ENCODE measurements at places on chromosomes 11 and 22.

GRCh38 chr11:102448869-102449224 lies 3.7 kb downstream of the TMEM123 start:
- peak; percentile 31 for DNase-seq

DNA sequence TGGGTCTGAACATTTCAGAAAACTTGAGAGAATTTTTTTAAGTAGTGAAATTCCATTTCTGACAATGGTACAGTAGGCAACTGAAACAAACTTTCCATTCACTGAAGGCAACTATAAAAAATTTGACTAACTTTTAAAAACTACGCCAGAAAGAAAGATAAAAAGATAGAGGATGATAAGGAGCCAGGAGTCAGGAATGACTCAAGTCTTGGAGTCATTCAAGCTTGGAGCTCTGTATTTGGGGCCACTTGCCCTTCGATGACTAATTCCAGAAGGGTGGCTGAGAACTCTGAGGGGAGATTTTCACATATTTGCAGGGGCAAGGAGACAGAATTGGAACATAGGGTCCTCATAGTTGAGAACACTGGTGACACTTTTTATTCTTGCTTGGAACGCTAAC lies 1083.2 kb upstream of the CNTN5 start:
- DNase-seq: no peak

- peak; percentile 57 for DNase-seq
Measured at GRCh38 chr22:46070803-46071450, 79.4 kb upstream of the PPARA start.

GRCh38 chr22:35102663-35103062 lies 36.7 kb downstream of the ISX start:
- no peak for DNase-seq

- no peak for DNase-seq
Measured at GRCh38 chr11:67352546-67353316, 615 bp downstream of the POLD4 start.

DNA sequence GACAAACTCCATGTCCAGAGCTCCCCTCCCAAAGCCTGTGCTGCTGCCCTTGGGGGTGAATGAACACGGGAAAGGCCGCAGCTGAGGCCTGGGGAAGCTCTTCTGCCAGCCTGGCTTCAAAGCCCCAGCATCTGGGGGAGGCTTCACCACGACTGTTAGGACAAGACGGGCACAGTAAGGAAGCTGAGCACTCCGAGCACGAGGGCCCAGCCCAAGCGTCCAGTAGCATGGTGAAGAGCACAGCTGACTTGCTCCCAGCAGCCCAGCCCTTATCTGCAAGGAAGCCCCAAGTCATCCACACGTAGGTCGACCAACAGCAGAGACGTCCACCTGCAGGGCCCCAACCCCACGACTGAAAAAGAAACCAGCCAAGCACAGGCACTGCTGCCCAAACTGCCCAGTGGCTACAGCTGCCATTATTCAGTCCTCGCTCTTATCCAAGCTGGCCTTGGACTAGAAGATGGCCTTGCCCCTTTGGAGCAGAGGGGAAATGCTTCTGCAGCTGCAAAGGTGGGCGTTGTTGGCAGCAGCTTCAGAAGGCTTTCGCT lies 62.5 kb downstream of the SHANK2 start:
- no peak for DNase-seq

DNA sequence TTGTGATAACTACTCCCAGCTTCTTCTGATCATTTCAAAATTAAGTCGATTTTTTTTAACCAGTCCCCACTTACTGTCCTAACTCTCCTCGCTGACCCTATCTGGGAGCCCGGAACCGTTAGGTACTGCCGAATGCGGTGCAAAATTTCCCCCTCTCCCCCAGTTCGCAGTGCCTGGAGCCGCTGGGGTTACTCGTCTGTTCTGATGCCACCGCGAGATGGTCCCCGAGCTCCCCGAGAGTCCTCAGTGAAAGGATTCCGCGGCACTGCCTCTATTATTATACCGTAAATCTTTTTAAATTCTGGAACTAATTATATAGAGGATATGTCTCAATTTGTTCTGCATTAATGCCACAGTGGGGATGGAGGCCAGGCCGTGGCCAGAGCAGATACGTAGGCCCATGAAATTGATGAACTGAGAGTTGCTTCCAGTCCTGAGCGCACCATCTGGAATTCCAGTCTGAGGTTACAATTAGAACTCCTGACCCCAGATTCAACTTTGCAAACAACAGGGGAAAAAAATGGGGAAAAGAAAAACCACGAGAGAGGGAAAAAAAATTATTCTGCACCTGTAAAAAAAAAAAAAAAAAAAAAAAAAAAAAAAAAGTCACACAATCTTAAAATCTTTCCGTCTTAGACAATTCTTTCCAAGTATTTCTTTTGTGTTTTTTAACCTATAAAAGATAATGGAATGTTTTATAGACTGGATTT lies 4.3 kb upstream of the WT1 start:
- no peak for DNase-seq

- DNase-seq: peak; percentile 51
Measured at GRCh38 chr22:22342697-22343580, 98.4 kb downstream of the VPREB1 start.

- DNase-seq: no peak
Measured at GRCh38 chr22:32905400-32905799, 103.9 kb downstream of the TIMP3 start.

- no peak for DNase-seq
Measured at GRCh38 chr11:47587723-47588326, 1.3 kb downstream of the FAM180B start.

DNA sequence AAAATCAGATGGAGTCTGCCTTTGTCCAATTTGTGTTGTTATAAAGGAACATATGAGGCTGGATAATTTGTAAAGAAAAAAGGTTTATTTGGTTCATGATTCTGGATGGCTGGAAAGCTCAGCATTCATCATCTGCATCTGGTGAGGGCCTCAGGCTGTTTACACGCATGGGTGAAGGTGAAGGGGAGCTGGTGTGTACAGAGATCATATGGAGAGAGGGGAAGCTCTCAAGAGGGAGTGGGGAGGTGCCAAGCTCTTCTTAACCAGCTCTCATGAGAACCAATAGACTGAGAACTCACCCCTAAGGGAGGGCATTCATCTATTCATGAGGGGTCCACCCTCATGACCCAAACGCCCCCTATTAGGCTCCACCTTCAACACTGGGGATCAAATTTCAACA lies 40.0 kb downstream of the NEU3 start:
- DNase-seq: no peak

DNA sequence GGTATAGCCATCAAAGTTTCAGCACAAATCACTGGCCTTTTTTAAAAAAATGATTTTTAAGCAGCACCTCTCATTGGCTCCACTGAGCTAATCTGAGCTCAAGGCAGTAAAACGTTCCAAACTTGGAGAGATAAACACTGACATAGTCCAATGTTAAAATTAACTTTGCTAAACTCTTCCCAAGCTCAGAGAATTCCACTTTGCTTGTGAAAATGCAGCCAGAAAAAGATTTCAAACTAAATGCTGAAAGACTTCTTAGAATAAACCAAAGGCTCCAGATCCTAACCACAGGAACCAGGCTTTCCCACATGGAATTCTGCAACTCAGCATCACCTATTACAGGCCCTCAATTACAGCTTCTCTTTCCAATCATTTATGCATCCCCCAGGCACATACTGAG lies 84.7 kb upstream of the GDPD4 start:
- DNase-seq: no peak

DNA sequence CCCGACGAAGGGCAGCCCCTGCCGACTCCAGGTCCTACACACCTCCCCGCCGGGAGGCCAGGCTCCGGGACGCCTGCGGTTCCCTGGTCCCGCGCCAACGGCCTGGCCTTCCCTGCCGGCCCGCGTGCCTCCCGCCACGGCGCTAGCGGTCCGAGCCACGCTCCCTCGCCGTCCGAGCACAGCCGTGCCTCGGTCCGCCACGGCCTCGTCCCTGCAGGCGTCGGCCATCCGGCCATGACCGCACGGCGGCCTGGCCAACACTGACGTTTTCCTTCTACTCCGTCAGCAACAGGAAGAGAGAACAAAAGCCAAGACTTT lies 532 bp downstream of the EIF4G2 start:
- DNase-seq: no peak

DNA sequence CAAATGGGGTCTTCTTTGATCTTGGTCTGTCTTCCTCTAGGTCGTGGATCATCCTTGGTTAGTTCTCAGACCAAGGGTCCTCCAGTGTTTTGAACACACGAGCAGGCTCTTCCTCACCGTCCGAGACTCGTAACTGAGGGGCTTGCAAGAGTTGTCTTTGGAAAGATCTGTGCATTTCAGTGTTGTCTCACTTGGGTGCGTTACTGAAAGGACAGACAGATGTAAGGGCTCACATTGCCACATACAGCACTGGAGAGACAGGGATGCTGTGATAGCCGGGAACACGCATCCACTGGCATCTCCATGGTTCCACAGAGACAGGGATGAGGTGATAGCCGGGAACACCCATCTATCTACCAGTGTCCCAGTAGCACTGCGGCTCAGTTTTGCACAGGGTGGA lies 15.7 kb downstream of the GLB1L2 start:
- DNase-seq: no peak

All from CD4-positive, alpha-beta T cell treated with Interleukin-10 for 1 hour (primary cell).